ENCODE measurements at places on chromosomes 12 and 14. TPM values are rescaled to one million over a fixed set of nuclear protein-coding genes. Genes with fewer than 3 reads are reported as not detected.

- H3K27ac ChIP-seq, result peak overlapping the region; percentile 86
- H3K36me3 ChIP-seq, result no peaks in the 10 kb centered on the region
- peaks cover 59% of the 10 kb centered on the region for H3K4me1 ChIP-seq
- peak; percentile 19 for DNase-seq
- H3K4me3 ChIP-seq, result peak overlapping the region; percentile 61
These were observed 2.1 kb downstream of the ATP2A2 start for GRCh38 chr12:110282956-110283817.

GRCh38 chr12:103279444-103279843 lies 216.3 kb downstream of the C12orf42 start:
- DNase-seq, result peak; percentile 4
- H3K4me3 ChIP-seq, result no peak overlapping the region
- H3K4me1 ChIP-seq, result peaks cover 4% of the 10 kb centered on the region
- no peaks in the 10 kb centered on the region for H3K27me3 ChIP-seq
- H3K36me3 ChIP-seq, result no peaks in the 10 kb centered on the region

CACNA2D4 gene
- total RNA-seq, result 6.5 TPM

DNA sequence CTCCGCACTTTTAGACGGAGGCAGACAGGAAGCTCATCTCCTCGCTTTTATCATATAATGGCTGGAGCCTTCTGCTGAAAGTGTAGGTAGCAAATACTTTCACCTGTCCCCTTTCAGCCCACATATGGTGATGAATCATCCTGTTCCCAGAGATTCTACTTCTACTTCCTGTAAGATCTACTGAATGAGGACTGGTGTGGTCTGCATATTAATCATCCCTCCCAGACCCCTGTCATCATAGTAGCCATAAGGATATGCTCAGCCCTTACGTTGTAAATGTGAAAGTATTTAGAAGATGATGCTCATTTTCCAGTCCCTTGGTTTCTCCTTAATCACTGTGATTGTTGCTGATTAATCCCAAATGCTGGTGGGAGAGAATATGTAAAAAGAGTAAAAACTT lies 268.2 kb upstream of the GRIP1 start:
- H3K27me3 ChIP-seq, result no peaks in the 10 kb centered on the region
- no peak overlapping the region for H3K27ac ChIP-seq
- no peak overlapping the region for H3K4me3 ChIP-seq
- H3K4me1 ChIP-seq, result no peaks in the 10 kb centered on the region

TAS2R31 gene
- total RNA-seq, result 1.0 TPM

Data from CD8-positive, alpha-beta memory T cell (primary cell).